SIG-M5 (cell line): ENCODE measurements at places on chromosomes 2 and 18.

- no peak for DNase-seq
Observed at GRCh38 chr2:204135752-204136151, 199.2 kb downstream of the ICOS start.

DNA sequence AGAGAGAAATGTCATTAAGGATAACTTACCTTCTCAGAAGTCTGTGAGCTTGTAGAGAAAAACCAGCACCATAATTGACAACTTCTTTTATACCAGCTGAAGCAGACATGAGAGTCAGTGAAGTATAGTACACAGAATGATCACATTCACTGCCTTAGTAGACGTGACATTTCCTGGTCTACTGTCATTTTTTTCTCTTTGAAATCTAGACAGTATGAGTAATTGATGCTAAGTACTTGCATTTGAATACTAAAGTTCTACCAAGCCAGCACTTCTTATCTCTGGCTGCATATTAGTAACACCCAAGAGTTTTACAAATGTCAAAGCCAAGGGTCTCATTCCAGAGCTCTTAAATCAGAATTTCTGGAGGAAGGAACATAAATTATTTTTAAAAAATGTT lies 25.4 kb upstream of the ACADL start:
- no peak for DNase-seq

DNA sequence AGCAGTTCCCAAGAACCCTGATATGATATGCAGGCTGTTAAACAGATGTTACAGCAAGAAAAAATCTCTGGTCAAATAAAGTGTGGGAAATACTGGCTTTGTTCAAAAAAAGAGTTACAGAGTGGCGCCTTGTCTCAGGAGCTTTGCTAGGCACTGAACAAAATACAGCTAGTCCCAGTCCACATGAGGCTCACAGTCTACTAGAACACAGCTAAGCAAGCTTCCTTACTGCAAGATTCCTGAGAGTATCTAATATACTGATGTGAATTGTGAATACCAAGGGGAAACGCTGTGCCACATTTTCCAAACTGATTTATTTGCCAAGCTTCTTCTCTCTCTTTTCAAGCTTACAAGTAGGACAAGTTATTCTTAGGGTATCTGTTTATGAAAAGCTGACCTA lies 188.8 kb upstream of the NABP1 start:
- DNase-seq: no peak

- no peak for DNase-seq
Observed at GRCh38 chr2:36486521-36487044, 111.4 kb downstream of the FEZ2 start.

GRCh38 chr2:16189029-16189835 lies 248.9 kb downstream of the MYCN start:
- no peak for DNase-seq

GRCh38 chr2:112680666-112681101 lies 34.9 kb downstream of the SLC20A1 start:
- DNase-seq: no peak
